ENCODE measurements at places on chromosomes 4 and X. TPM values are rescaled to one million over a fixed set of nuclear protein-coding genes. Genes with fewer than 3 reads are reported as not detected.

DNA sequence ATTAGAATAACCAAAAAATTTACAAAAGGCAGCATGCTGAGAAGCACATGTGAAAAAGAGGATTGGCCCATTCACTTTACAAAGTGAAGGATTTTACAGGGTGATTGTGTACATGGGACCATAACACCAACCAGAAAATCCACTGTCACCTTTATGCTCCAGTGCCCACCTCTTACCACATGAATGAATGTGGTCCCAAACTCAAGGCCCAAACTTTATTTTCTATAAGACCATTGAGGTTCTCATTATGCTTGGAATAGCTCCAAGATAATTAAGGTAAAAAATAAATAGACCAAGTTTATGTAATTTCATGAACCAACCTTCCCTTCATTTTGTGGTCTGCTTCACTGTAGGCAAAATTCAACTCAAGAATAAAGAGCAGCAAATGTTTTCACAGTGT lies 24.3 kb upstream of the MYOZ2 start:
- DNase-seq = no peak

DNA sequence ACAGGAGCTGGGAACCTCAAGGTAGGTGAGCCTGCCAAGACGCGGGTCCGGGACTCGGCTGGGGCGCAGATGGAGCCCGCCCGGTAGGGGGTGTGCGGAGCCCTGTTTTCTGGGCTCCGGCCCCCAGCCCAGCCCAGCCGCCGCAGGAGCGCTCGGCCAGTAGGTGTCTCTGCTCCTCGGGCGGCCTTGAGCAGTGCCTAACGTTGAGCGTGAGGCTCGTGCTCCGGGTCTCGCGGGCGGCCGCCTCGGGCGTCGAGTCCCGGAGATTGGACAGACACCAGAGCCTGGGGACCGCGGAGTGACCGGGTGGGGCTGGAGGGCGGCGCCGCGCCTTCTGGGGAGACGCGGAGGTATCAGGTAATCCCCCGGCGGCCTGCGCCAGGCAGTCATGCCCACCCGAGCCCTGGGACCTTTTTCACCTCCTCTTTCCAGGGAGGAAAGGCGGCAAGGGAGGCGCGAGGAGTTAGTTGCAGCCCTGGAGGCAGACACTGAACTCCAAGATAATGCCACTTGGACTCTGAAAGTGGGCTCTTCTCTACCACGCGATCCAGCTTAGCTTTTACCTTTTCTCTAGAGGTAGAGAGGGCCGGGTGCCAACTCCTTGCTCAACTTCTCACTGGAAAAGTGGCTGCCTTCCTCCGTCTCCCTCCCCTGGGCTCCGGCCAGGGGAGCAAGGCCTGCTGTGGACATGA lies 14.5 kb upstream of the FGG start:
- DNase-seq = no peak

DNA sequence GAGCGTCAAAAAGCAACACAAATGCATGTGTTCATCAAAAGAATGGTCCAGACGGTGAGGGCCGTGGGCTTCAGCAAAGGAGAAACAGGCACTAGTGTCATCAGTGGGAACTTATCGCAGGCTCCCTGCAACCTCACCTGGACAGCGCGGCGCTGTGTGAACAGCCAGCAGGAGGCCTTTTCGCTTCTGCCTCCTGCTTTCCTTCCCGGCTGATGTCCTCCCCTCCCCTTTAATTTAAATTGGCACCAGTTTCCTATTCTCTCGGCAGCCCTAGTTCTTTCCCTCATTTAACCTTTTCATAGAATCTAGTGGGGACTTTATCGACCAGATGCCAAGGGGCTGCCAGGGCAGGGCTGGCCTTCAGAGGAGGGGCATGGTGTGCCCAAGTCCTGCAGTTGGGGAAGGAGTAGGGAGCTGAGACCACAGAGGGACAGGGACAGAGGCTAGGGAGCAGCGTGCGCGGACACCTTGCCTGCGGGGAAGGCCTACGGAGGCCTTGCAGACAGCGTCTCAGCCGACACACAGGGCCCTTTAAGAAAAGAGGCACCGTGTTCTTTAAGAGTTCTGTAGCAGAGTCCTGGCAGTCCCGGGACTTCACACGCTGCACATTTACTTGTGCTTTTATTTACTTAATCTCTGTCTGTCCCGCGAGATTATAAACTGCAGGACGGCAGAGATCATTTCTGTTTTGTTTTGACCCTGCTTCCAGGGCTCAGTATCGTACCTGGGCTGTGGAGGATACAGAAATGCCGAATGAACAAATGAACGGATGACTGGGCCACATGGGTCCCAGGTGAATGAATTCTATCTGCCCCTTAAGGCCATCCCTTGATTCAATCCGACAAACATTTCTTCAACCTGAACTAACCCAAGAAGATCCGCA lies 8.4 kb upstream of the SORBS2 start:
- DNase-seq = no peak

- no peak for DNase-seq
These were observed 604.9 kb upstream of the ZFP42 start for GRCh38 chr4:187390646-187391045.

DNA sequence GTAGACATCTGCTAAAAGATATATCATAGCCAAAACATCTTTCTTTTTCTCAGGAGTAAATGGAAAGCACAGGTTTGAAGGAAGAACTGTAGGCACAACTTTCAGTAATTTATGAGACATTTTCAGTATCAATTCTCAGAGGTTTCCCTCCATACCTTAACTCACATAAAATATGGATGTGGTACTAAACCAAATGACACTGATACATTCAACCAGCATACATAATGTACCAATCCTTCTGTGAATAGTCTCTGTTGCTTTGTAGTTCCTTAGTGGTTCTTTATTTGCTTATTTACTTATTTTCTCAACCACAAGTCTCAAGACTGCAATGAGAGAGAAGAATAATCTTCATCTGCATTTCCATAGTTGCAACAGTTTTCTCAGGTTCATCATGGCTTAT lies 96.1 kb downstream of the ARHGAP24 start:
- DNase-seq = no peak

DNA sequence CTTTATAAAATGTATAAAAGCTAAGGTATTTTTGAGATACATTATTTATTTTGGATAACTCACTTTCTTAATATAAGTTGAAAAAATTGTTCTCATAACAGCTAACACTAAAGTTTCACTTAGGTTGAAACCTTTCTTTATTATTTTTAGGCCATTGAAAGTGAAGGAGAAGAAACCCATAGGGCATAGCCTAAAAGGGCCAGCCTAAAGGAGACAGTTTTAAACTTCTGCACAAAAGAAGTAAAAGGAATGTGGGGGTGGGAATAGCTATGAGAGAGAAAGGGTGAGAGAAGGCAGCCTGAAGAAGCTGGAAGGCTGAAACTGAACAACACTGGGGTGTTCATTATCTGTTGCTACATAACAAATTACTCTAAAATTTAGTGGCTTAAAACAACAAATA lies 57.6 kb upstream of the RAPGEF2 start:
- DNase-seq = no peak

DNA sequence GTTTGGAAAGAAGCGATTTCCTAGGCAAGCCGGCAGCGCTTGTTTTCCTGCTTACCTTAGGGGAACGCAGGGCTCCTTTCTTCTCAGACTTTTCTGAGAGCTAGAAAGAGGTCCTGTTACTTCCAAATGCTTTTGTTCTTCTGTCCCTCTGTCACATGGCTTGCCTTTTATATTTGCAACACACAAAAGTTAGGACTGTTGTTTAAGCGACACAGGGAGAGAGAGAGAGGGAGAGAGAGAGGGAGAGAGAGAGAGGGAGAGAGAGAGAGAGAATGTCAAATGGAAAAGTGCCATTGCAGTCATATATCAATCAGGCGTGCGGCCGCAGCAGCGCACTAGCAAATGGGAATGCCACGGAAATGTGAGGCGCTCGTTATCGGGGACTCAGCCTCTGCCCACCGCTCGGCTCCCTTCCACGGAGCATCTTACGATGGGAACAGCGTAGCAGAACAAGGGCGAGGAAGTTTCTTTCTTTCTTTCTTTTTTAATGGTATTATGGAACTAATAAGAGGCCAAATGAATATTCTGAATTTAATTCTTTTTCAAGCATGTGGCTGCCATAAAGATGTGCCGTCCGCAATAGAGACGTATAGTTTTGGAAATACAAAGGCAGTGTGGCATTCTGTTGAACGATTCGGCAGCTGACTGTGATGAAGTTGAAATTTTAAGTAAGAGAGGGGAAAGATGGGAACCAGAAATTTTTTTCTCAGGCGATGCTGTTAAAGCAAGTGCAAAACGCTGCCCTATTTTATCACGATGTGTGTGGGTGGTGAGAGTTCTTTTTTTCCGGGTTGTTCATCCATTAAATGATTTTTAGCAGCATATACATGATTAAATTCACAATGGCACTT lies at the start of gene NDP:
Gene NDP (minus strand): TSS at position 142 of the 851 bp plus-strand sequence. CDS start 14,745 bp downstream, outside the sequence.
- no peak for DNase-seq

DNA sequence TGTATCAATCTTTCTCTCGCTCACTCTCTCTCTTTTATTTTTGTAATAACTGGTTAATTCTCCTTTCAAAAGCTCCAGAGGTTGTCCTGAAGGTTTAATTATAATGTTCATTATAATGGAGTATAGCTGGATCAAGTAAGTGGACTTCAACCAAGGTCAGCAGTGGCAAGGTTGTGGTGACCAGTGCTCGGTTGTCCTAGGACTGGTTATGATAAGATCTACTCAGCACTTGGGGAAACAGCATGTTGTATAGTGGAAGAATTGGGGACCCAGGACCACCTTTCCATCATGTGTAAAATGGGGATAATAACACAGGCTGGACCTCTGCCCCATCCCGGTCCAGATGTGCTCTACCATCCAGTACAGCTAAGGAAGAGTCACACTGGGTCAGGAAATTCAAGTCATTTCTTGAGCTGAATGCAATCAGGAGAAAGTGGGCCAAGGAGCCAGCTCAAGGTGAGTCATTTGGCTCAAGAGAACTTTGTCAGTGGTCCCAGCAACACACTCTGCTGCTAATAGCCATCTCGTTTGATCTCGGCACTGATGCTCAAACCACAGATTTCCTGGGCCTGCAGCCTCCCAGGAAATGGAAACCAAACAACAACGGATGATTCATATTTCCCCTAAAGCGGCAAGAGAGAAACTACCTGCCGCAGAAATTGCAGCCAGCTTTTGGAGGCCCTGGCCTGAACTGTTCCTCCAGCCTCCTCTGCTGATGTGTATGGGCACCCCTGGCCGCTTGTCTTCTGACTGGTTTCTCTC lies 123.6 kb upstream of the RBPJ start:
- DNase-seq = no peak

DNA sequence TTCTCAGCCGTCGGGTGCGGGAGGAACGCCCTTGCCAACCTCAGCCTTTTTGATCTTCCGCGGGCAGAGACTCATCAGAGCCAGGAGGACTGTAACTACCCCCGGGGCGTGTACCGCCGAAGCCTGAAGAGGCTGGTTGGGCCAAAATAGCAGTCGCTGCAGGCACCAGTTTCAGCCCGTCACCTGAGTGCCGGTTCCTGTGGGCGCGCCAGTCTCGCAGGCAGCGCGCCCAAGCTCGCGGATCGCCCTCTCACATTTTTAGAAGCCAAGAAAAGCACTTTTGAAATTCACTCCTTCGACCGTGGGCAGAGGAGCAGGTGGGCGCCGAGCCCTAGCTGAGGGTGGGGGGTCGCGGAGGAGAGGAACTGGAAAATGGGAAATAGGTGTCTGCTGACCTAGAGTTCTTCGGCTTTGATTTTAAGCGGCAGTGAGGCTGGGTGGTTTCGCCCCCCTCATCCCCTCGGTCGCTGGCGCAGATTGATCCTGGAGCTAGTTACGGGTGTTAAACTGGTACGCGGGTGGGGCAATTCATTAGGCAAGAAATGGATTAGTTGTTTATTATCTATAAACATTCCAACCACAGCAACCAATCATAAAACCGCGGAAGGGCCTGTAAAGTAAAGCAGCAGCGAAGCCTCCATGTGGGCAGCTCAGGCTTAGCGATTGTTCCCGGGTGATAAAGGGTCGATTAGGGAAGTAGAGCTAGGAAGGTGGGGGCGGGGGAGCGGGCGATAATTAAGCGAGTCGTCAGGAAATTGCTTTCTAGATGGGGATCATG lies 69.2 kb downstream of the FBXO8 start:
- DNase-seq = no peak

DNA sequence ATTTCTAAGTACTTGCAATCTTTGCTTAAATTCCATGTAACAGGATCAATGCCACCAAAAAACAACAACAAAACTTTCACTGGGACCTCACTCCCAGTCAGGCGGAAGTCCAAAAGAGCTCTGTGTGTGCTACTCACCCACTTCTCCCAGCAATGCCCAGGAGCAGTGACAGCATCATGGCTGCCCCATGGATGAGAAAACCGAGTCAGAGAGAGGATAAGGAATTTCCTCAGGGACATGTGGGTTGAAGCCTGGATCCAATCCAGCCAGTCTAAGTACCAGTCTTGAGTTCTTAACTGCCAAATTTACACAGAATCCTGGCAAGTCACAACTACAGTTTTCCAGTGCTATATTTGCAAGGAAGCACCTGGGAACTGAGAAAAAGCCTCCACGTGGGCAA lies 64.5 kb downstream of the STX18 start:
- DNase-seq = no peak

- DNase-seq = no peak
These were observed 2.8 kb upstream of the CHIC2 start for GRCh38 chr4:54067166-54067565.

- no peak for DNase-seq
These were observed 11.3 kb downstream of the CPEB2 start for GRCh38 chr4:15013585-15013984.

GRCh38 chr4:86991994-86992393 lies 57.2 kb downstream of the AFF1 start:
- DNase-seq = no peak

DNA sequence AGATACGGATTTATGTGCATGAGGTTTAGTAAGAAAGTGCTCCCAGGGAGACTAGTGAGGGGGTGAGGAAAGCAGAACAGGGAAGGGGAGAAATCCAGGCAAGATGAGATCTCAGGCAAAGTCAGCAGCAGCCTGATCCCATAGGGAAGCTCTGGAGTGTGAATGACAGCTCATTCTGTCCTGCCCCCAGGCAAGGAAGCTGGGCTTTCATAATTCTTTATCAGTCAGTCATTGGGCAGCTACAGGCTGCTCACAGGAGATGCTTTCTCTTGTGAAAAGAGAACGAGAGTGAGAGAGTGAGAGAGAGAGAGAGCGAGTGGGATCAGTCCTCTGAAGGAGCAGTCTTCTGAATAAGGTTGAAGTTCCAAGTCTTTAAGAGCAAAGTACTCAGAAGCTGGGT lies 48.1 kb downstream of the SRPX start:
- DNase-seq = no peak

- DNase-seq = no peak
These were observed 20.4 kb downstream of the KIAA1210 start for GRCh38 chrX:119107206-119107605.

The PCYT1B gene
- total RNA-seq = under 0.01 TPM

The FABP2 gene
- not detected for total RNA-seq

The COL25A1 gene
- 0.42 TPM for total RNA-seq

The KLHL4 gene
- total RNA-seq = 0.56 TPM

The MAGEA10 gene
- not detected for total RNA-seq

The AWAT2 gene
- not detected for total RNA-seq

The ERAS gene
- not detected for total RNA-seq

The NUDT9 gene
- total RNA-seq = 15.5 TPM

Measured in thoracic aorta (tissue), 2 donors.